ENCODE measurements at places on chromosomes 3 and 15.

DNA sequence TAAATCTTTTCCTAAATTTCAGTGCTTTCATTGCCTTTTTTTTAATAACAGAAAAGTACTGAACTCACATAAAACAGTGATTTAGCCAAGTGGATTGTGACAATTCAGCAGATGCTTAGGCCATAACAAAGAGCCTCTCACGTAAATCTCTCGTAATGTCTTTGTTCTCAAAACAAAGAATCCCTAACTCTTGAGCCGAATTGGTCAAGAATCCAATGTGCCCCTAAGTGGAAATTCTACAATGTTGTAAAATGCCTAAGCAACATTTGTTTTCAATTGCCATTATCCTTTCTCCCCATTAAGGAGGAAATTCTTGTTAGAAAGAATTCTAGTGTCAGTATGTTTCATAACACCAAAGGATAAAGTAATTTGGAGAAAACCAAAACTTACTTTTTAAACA is 235.7 kb upstream of the THBS1 start:
- DNase-seq: no peak

DNA sequence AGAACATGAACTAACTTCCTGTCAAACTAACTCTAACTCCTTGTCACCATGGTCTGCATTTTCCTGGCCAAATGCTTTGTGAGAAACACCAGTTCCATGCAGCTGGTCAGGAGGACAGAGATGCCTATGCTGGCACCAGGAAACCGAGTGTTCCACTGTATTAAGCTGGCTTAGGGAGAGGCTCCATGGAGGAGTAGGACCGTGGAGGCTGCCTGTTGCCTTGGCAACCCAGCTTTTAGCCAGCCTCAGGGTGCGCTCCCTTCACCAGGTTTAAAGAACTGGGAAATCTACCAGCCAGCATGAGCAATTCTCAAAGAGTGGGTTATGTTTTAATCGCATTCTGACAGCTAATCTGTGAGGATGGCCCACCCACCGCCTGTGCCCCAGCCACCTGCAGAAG is 394.1 kb downstream of the OCA2 start:
- no peak for DNase-seq

- no peak for DNase-seq
Measured at GRCh38 chr3:49873623-49874022, 3.9 kb upstream of the CAMKV start.

DNA sequence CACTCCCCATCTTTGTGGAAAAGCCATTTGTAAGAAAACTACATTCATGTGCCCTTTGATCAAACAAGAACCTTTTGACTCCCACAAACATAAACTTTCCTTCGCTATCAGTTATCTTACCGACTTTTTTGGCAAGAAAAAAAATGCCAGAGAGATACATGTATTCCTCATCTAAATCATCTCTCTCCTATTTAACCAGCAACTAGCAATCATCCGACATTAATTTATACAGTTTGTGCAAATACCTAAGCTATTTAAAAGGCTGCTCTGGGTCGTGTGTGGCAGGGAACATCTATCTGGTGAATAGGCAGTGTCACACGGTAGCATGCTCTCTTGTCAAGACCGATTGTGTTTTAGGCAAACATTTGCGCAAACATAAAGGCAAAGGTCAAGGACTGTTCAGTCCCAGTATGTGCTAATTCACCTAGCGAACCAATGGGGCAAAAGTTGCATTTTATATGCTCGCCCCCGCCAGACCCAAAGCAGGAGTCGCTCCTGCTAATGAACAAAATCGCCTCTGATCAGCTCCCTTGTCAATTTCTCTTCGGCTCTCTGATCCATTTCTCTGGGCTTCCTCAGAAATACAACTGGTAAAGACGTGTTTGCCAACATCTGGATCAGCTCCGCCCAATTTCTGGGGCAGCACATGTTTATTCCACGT is 37.7 kb downstream of the ZIC4 start:
- DNase-seq: no peak

- DNase-seq: no peak
Measured at GRCh38 chr3:89107461-89108290, at the start of gene EPHA3. TSS of gene EPHA3 (plus strand) at chr3:89107621. CDS start at chr3:89107749, 128 bp downstream.

- DNase-seq: no peak
Measured at GRCh38 chr15:51585986-51586385, 36.6 kb downstream of the DMXL2 start.

DNA sequence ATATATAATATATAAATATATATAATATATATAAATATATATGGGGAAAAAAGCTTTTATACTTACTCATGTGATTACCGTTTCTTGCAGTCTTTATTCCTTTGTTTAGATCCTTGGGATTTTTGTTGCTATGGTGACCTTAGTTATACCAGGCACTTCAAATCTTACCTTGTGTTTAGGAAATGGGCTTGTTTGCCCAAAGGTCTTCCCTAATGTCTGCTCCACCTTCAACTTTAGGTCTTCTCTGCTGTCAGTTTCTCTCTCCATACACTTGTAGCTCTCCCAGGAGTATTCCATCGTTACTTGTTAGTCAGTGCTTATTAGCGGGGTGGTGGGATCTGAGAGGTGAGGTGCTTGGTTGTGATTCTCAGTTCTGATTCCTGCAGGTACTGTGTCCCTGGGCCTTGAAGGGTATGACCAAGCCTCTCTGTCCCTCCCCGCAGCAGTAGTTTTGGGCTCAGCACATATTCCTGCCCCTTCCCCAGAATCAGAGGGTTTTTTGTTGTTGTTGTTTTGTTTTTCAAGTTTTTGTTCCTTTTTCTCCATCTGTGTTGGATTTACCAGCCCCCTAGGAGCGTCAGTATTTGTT is 9.6 kb upstream of the LAMP3 start:
- no peak for DNase-seq

All from CD4-positive, CD25-positive, alpha-beta regulatory T cell (primary cell).